ENCODE measurements at places on chromosomes 1 and 21. TPM values are rescaled to one million over a fixed set of nuclear protein-coding genes. Genes with fewer than 3 reads are reported as not detected.
A peak's percentile ranks its signal among the peaks of the same experiment; 100 is the strongest.

- no peak for DNase-seq
Observed at GRCh38 chr21:41066086-41066938, 101.6 kb upstream of the BACE2 start.

The PLA2G2F gene
- total RNA-seq, result not detected

DNA sequence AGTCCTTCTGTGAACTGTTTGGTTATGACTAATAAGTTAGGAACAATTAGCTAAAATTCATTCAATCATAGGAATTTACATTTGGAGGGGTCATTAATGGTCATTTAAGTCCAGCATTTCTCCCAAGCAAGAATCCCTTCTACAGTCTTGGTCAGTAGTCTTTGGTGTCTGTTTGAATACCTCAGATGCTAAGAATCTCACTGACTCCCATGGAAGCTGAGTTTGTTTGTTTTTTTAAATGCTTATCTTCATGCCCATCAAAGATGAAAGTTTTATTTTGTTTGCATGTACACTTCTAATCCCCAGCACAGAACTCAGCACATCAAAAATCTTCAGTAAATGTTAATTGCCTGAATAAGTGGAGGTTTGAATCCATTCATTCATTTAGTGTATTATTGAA lies 41.3 kb upstream of the SLC44A3 start:
- DNase-seq, result no peak

- DNase-seq, result peak; percentile 77
Observed at GRCh38 chr21:38228115-38228514, 28.7 kb upstream of the KCNJ15 start.

DNA sequence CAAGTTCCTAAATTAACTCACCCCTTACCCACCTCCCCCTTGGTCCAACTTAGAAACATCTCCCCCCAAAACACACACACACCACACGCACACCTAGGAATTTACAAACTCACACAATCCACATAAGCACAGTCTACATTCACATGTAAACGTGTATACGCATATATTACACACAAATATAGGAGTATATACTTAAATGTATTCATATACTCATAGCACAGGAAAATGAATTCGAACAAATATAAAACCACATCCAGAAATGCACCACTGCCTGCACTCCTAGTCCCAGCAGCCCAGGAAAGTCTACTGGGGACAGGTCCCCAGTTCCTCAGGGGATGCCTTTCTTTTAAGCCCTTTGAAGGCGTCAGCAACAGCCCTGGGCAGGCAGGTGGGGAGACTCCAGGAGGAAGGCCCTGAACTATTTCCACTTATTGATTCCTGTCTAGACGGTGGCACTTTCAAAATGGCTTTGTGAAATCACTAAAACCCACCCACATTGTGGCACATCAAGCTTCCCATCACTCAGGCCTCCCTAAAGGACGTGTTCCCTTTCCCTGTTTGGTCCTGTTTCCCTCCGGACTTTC lies 3.1 kb upstream of the DMBX1 start:
- no peak for DNase-seq

The PTPRF gene
- 154 TPM for total RNA-seq

DNA sequence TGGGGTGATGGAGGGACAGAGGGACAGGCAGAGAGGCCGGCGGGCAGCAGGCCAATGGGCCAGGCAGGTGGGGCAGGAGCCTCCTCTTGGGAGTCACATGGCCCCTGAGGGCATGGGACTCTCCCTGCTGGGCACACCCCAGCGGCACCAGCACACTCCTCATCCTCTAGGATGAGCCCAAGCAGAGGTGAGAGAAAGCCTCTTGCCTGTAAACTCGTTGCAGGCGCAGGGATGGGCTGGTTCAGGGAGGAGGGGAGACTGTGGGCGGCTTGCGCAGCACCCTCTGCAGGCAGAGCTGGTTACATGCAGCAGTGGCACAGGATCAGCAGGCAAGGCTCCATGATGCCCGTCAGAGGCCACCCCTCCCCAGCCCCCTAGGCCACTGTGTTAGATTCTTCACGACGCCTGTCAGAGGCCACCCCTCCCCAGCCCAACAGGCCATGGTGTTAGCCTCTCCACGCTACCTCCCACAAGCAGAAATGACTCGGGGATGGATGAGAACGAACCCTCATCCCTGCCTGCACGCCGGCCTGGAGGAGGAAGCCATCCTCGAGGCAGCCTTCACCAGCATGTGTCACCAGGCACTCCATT lies 209.7 kb upstream of the VAMP3 start:
- peak; percentile 80 for DNase-seq

- peak; percentile 67 for DNase-seq
Observed at GRCh38 chr21:37072274-37072987, 440 bp downstream of the PIGP start.

The CHAF1B gene
- 17.4 TPM for total RNA-seq

GRCh38 chr21:44612029-44612486 lies at the start of gene KRTAP10-8:
TSS of gene KRTAP10-8 (plus strand) at chr21:44612079. CDS start at chr21:44612101, 22 bp downstream.
- no peak for DNase-seq

DNA sequence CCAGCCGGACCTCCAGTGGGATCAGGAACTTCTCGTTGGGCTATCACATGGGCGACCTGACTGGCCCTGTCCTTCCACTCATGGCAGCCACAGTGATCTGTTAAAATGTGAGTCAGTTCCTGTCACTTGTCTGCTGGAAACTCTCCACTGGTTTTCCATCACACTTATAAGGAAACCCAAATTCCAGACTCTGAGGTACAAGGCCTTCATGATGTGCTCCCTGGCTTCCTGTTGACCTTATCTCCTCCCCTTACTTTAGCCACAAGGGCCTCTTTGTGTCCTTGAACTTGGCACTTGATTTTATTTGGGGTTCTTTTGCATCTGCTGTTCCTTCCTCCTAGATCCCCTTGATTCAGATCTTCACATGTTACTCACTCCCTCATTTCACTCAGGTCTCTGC lies 96.8 kb downstream of the TENT5C start:
- DNase-seq, result no peak

GRCh38 chr21:34908419-34909055 lies 140.6 kb downstream of the RUNX1 start:
- DNase-seq, result no peak

DNA sequence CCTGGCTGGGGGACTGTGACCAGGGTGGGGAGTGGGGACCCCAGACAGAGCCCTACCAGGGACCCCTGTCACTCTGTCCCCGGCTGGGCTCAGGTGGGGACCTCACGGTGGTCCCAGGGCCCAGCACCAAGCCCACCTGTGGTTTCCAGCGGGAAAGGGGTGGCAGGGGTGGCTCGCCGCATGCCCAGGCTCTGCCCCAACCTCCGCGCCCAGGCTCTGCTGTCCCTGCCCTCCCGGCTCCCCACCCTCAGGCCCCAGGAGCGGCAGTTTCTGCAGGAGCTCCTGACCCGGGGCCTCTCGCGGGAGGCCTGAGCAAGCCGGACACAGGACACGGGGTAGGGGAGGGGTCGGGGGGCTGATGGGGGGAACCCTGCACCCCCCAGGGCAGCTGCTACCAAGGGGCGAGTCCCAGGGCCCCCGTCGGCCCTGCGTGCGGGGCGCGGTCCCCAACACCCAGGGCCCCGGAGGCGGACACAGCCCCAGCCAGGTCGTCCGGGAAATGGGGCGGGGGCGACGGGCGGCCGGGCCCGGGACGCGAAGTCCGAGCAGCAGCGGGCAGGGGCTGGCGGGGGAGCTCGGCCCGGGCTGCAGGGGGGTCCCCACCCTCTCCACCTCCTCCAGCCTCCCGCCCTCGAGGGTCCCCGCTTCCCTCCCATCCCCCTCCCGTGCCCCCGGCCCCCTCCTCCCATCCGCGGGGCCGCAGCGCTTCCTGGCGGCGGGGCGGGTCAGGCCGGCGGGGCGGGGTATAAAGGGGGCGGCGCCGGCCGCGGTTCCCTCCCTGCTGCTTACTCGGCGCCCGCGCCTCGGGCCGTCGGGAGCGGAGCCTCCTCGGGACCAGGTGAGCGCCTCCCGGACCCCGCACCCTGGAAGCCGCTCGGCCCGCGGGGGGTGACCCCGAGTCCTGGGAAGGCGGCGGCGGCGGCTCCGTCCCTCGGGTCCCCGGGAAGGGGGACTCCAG lies at the start of gene COL6A2:
Gene COL6A2, plus strand, starts transcription at position 777 of the 958 bp plus-strand sequence.
- peak; percentile 85 for DNase-seq

DNA sequence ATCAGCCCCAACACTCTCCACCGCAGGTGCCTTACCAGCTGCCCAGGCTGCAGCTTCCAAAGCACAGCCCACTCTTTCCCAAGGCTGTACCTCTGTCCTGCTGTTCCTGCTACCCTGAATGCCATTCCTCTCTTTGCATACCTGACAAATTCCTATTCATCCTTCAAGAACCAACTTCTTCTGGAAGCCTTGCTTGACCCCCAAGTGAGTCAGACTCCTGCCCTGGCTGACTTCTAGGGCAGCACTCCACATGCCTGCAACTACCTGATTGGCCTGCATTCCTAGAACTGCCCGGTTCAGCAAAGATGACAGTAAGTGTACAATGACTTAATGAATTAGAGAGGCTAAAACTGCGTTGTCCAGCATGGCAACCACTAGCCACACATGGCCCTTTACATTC lies 20.8 kb upstream of the PDZK1IP1 start:
- no peak for DNase-seq

GRCh38 chr21:25639551-25640201 lies 618 bp downstream of the JAM2 start:
- DNase-seq, result peak; percentile 75

The B4GALT2 gene
- 63.1 TPM for total RNA-seq

GRCh38 chr1:9284061-9284460 lies 8.6 kb upstream of the SPSB1 start:
- DNase-seq, result no peak

The TMPRSS2 gene
- 7.1 TPM for total RNA-seq

The LCE1D gene
- not detected for total RNA-seq

The LHX4 gene
- 2.5 TPM for total RNA-seq

DNA sequence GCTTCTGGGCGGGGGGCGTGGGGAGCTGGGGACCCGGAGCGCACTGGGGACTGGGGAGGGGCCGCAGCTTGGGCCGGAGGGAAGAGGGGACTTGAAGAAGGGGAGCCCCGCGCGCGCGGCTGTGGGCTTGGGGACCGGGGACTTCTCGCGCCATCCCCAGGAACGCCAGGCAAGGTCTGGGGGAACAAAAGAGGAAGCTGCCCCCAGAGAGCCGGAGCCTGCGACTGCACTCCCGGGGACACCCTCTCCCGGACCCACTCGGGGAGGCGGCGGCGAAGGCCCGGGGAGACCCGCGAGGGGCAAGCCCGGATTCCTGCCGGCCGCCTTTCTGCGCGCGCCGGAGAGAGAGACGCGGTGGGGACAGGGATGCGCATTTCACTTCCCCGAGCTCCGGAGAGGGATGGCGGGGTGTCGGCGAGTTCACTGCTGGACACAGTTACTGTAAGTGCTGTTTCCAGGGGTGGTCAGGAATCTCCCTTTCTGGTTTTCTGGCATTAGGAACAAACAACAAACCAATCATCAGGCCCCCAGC lies 732 bp downstream of the ABCG1 start:
- DNase-seq, result peak; percentile 43

- DNase-seq, result no peak
Observed at GRCh38 chr1:213154056-213154685, 103.1 kb downstream of the RPS6KC1 start.

The GJC2 gene
- 0.58 TPM for total RNA-seq

DNA sequence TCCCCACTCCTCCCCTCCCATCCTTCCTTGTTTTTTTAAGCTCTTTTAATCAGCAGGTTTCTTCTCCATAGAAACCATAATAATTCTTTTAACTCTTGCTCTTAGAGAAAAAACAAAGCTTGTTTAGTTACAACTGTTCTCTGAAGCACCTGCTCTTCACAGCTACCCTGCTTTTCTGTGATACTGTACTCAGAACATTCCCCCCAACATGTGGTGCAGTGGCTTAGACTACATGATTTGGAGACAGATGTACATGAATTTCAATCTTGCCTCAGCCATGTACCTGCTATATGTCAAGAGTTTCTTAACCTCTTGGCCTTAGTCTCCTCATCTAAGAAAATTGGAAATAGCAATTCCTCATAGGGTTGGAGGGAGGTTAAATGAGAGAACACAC lies 33.5 kb downstream of the LAMC2 start:
- DNase-seq, result no peak

The HTR1D gene
- total RNA-seq, result 4.7 TPM

- DNase-seq, result peak; percentile 82
Observed at GRCh38 chr1:18419113-18419844, 61.5 kb upstream of the KLHDC7A start.

- no peak for DNase-seq
Observed at GRCh38 chr1:167685844-167686243, 35.9 kb upstream of the MPZL1 start.

- no peak for DNase-seq
Observed at GRCh38 chr21:44867999-44868700, 5.3 kb downstream of the PTTG1IP start.

GRCh38 chr1:221509575-221510355 lies 232.1 kb downstream of the DUSP10 start:
- DNase-seq, result no peak

The DMRTA2 gene
- 0.07 TPM for total RNA-seq

DNA sequence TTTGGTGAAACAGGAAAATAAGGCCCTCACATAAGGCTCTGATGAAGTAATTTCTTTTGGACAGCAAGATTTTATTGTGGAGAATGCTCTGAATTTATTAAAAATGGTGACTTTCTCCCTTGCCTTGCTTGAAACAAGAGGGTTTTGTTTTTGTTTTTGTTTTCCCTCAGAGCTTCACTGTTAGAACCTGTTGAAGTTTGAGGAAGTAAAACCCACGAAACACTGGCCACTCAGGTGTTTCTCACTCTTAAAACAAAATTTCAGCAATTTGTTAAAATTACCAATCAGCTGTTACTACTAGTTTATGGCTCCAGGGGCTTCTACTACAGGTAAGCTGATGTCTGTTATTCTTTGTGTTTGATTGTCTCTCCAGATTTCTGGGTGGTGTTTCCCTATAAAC lies 112.6 kb upstream of the B3GALT2 start:
- no peak for DNase-seq

GRCh38 chr1:109197158-109198042 lies 16.3 kb upstream of the SARS1 start:
- no peak for DNase-seq

DNA sequence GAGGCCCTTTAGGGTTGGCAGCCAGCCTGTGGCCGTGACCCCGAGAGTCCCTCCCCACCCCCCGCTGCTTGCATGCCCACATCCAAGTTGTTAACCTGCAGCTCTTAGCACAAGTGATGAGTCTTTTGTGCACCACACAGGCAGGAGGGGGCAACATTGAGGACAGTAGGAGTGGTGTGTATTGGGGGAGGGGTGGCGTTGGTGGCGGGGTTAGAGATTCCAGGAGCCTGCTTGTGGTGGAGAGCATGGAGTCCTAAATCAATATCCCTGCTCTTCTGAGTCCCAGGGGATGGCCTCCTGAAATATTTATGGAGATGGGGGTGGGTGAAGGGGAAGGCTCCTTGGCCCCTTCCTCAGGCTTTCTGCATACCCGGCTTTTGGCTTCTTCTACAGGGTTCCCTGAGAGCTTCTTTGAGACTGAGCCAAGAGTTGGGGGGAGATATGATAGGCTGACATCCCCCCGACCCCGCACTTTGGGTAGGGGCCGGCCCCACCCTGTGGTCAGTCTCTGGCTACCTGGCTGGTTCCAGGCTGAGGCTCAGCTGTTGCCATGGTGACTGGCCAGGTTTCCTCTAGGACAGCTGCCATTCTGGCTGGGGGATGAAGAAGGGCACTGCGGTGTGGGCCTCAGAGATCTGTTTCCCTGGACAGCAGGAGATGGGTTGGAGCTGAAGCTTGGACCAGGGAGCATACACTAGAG lies 5.0 kb downstream of the CHRNB2 start:
- DNase-seq, result peak; percentile 30

GRCh38 chr1:228742281-228742860 lies 7.1 kb downstream of the RHOU start:
- DNase-seq, result no peak

Measured in GM23338 (cell line).